ENCODE measurements at places on chromosomes 5 and 9.

DNA sequence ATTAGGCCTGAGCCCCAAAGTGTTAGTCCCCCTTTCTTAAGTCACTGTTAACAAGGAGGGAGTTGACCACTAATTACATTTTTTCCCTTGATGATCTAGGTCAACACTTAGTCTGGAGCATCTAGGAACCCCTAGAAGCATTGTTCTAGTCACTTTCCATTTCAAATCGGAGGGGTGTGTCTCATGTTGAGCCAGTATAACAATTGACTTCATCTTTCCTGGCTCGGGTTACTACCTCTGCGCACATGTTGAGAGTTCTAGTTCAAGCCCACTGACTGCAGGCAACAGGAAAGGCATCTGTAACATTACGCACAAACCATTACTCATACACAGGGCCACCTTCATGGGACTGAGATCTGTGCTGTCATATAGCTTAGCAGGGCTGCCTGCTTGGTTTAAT is 164.9 kb downstream of the NTRK2 start:
- no peak for DNase-seq

GRCh38 chr5:59035681-59036080 is 452.8 kb downstream of the RAB3C start:
- no peak for DNase-seq

- DNase-seq: no peak
Measured at GRCh38 chr9:112044186-112044585, 130.9 kb downstream of the SUSD1 start.

GRCh38 chr9:83957248-83957513 is 22.8 kb downstream of the HNRNPK start:
- DNase-seq: no peak

- no peak for DNase-seq
Measured at GRCh38 chr5:133732536-133732935, 120.2 kb upstream of the FSTL4 start.

- no peak for DNase-seq
Measured at GRCh38 chr9:99516657-99517049, 294.6 kb downstream of the SEC61B start.

GRCh38 chr5:11212706-11213105 is 451.7 kb upstream of the DAP start:
- no peak for DNase-seq

- DNase-seq: no peak
Measured at GRCh38 chr9:88828018-88828417, 163.2 kb upstream of the S1PR3 start.

DNA sequence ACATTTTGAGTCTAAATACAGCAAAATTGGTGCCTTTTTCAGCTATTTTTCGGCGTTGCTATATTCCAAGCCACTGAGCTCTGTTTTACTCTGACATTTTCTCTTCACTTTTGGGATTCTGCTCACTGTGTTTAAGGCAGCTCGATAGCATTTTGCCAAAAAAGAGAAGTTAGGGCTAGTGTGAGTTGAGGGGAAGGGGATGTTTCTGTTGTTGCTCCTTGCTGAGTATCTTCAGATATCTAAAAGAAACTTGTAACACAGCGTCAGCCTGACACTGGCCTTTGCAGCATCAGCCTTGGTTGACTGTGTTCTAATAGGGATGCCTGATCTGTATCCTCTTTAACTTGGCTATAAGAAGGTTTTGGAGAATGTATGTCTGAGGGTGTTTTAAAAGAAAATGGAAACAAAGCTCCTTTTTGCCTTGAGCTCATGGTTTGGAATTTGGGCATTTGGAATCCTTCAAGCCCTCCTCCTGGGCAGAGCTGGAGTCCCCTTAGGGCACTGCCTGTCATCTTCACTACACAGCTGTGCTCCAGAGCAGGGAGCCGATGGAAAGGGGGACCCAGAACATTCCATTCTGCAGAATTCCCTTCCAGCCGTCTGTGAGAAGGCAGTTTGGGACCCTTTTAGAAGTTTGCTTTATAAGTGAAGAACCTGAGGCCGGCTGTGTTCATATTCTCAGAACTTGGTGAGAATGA is 63.0 kb downstream of the EXOSC2 start:
- DNase-seq: no peak

Measured in central memory CD8-positive, alpha-beta T cell (primary cell).